Esophagus squamous epithelium (tissue), 5 donors: ENCODE measurements at places on chromosomes 16 and 17.

DNA sequence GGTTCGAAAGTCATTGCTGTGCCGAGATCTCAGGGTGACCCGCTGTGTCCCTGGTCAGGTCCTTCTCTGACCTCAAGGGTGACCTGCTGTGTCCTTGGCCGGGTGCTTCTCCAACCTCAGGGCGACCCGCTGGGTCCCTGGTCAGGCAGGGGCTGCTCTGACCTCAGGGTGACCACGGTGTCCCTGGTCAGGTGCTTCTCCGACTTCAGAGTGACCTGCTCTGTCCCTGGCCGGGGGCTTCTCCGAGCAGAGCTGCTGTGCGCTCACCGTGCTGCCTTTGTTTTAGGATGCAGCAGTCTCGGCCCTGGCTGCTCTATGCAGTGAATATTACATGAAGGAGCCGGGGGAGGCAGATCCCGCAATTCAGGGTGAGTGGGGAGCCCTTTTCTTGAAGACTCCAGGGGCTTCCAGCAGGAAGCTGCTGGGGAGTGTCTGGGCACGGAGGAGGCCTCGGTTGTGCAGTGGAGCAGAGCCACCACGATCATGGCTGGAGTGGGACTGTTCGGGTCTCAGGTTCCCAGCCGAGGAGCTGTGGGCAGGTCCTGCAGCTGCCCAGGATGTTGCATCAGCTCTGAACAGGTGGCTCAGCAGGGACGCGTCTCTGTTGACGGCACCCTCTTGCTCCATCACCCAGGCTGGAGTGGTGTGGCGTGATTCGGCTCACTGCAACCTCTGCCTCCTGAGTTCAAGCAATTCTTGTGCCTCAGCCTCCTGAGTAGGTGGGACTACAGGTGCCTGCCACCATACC lies 83.7 kb upstream of the ZNF750 start:
- no peak for DNase-seq

DNA sequence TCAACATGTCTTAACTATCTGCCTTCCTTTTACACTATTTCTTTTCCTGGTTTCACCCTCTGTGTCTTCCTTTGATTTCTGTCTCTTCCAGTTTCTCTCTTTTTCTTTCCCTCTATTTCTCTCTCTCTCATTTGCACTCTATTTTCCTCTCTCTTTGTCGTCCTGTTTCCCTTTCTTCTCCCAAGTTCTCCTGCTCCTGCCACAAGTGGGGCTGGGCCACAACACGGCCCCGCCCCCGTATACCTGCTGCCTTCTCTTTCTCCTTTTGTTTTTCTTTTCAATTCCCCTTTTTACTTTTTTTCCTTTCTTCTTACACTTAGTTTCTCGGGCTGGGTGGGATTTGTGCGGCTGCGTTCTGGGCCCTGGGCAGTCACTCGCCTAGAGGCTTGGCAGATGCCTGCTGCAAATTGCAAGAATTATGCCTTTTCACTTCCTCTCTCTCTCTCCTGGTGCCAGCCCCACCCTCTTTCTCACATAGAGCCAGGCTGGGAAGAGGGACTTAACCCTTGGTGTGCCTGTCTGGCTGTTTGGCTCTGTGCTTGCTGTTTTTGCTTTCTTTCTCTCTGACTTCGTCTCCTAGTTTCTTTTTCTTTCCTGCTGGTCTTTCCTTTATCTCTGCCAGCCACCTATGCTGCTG lies 2139.4 kb downstream of the TP53TG3F start:
- DNase-seq, result no peak

GRCh38 chr16:67413978-67414911 lies 2.0 kb downstream of the ZDHHC1 start:
- no peak for DNase-seq

GRCh38 chr16:84380405-84380804 lies 12.1 kb downstream of the ATP2C2 start:
- no peak for DNase-seq

DNA sequence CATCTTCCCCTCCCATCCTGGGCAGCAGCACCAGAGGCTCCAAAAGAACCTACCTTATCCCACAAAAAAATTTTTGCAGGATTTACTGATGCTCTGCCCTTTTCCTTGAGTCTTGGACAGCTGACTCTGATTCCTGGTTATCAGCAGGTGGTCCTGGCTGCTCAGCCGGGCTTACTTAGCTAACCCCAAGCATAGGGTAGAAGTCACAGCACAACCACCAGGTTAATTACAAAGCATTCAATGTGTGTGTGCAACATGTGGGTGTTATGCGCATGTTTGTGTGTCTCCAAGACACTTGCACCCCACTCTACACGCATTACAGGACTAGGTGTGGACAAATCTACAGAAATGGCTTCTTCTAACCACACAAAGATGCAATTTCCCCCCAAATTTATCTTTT lies 36.3 kb downstream of the PECAM1 start:
- DNase-seq, result no peak

DNA sequence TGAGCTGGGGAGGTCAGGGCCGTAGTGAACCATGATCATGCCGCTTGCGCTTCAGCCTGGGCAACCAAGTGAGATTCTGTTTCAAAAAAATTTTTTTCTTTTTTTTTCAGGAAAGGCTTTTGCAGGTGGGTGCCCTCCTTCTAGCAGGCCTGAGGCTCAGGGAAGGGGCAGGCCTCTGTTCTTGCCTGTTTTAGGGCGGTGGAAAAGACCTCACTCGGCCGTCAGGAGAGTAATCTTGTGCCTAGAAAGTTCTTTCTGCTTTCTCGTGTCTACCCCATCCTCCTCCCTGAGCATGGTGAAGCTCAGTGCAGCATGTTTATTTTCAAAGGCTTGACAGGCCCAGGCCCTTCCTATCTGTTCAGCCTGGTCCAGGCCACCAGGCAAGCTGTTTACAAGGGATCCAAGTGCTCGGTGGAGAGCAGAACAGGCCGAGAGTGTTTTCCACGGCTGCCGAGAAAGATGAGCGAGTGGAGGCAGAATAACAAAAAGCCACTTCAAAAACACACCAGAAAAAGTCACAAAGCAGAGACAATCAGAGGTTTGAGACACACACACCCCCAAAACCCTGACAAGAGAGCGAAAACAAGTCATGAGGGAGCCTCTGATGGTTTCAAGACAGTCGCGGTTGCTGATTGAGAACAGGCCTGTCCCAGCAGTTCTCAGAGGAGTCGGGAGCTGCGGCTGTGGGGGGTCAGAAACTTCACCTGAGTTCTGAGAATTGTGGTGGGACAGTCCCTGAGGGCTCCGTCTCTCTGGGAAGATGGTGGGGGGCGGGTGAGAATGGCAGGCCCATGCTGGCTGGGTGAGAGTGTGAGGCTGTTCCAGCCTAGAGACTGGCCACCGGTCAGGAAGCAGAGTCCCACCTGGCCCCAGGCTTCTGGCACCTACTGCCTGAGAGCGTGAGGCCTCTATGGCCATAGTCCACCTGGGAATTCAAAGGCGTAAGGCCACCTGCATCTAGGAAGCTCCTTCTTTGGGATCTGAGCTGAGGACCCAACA lies 37.5 kb upstream of the CCR7 start:
- no peak for DNase-seq

GRCh38 chr17:73364155-73364522 lies 52.3 kb upstream of the CDC42EP4 start:
- DNase-seq, result no peak

DNA sequence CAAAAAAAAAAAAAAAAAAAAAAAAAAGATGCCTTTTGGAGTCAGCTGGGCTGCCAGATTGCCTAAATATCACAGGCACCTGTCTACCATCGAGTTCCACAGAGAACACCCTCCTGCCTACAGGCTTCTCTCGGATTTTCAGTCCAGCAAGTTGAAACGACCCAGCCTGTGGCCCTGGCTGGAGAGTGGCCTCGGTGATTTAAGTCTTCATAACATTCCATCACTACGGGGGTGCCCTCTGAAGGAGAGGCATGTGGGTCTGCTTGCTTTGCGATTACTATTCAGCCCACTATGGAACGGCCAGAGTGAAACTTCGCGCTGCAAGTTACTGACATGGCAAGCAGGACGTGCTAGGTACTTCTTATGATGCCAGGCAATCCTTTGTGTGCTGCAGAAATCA lies 42.8 kb downstream of the MARCHF10 start:
- no peak for DNase-seq

GRCh38 chr17:68906638-68907037 lies 48.6 kb downstream of the ABCA8 start:
- no peak for DNase-seq

DNA sequence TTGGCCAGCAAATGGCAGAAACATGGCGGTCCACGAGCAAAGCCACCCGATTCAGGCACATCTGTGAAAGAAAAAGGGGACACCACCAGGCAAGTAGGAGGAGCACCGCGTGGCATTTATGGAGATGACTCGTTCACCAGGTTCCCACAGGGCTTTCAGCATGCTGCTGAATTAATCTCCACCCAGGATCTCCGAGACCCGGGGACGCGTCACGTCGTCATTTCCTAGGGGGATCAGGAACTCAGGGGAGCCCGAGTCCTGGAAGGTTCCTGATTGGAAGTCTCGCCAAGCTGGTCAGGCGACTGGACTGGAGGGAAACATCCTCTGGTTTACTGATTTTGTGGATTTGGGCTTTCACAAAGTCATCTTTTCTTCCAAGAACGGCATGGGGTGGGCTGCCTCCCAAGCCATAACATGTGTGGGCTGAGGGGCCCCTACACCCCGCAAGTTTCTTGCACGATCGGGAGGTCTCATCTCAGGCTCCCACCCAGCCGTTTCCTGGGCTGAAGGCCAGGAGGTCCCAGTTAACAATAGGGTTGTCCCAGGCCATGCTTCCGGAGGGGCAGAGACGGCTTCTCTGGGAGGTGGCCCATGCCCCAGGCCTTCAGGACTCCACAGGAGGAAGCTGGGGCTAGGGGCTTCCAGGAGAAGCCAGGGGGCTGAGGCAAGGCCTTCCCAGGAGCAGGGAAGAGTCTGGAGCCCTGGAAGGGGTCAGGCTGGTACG lies 645 bp downstream of the DNAH17 start:
- no peak for DNase-seq

- DNase-seq, result no peak
Measured at GRCh38 chr17:66578781-66579489, 256.0 kb upstream of the CACNG5 start.

- DNase-seq, result no peak
Measured at GRCh38 chr17:8021565-8022359, 17.1 kb upstream of the ALOX15B start.

DNA sequence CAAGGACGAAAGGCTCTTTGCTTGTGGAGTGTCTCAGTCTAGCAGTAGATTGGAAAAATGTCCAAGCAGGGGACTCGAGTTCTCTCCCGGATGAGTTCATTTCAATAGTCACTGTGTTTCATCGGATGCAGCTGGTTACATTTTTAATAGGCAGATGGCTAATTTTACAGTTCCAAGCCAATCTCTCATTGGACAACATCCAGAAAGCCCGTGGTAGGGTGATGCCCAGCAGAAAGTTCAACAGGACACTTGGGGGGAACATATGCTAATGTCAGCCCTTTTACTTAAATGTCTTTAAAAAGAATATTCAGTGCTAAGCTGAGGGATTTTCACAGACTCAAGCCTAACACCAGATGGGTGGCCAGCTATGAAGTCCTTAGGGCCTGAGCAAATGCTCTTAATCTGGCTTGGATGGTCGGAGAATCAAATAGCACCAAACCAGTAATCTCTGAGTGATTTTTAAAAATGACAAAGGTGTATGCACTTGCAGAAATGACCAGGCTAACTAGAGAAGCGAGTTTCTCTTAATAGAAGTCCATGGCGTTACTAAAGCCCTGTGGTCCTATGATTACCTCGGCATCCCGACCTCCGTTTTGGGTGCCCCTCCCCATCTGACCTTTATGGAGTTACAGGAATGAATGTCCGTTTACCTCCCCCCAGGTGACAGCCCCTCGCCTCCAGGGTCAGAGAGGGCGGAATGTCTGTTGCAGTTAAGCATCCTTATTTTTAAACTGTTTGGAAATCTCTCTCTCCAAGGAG lies 289.2 kb upstream of the SALL1 start:
- DNase-seq, result no peak

DNA sequence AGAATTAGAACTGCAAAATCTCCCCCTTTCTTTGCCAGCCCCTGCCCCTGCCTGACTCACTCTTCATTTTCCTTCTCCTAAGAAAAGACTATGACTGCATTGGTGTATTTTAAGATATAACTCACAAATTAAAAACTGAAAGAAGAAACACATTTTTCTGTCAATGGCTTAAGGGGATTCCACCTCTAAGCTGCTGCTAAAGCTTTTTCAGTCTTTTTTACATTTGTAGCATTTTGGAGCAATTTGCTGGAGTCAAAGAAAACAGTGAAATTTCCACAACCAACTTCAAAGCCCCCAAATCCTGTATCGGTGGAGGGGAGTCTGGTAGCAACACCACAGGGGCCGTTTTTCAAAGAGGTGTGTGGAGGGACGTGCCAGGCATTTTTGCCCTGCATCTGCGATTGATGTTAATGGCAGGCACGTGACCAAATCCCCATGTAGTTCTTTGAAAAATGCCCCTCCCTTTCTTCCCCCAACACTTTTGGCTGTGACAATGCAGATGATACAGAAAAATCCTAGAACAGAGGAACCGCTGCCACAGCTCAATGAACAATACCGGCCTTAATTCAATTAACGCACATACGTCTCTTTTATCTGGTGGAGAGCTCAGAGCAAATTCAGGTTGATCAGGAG lies 28.5 kb downstream of the MAF start:
- DNase-seq, result no peak

DNA sequence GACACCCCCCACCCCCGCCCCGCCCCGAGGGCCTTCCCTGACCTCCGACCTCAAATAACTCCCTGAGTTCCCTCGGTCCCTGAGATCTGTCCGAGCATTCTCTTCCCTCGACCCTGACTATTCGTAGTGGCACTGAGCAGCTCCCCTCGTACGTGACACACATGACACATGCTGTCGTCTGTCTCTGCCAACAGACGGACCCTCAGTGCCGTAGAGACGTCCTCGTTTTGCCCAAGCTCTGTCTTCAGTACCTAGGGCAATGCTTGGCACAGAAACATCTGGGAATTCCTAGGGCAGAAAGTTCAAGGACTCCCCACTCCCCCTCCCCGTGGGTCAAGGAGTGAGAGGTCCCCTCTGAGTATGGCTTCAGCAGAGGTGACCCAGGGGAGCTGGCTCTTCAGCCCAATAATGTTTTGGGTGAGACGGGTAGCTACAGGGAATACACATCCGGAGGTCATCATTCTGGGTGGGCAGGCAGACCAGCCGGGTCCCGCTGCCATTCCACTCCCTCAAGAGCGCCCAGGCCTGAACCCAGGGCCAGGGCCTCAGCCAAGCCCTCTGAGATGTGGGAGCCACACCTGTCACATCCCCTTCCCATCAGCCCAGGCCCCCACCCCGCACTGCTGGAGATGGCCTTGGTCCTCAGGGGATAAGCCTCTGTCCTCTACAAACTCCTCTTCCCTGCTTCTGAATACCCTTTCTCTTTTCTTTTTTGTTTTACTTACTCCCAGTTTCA lies 671 bp upstream of the FADS6 start:
- no peak for DNase-seq

DNA sequence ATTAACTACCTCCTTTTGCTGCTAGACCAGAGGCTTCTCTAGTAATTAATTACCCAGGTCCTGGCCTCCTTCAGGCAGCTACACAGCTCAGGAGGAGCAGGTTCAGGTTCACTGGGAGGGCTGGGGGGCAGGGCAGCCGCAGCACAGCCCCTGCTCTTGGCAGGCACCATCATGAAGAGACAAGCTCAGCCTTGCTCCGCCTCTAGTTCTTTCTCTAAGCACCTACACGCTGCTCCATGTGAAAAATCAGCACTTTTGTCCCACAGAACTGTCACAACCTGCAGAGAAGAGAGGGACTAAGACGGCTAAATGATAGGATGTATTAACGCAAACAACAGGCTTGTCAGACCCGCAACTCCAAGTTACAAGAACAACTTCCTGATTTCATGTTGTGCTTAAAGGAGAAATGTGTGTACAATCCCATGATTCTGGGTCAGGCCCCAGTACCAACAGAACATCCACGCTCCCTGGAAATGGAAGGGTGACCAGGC lies 53.4 kb downstream of the GRB2 start:
- no peak for DNase-seq

GRCh38 chr16:71645450-71645849 lies 19.5 kb downstream of the MARVELD3 start:
- no peak for DNase-seq

GRCh38 chr17:33079201-33079600 lies 87.6 kb downstream of the SPACA3 start:
- no peak for DNase-seq
